ENCODE measurements at places on chromosomes 2 and 18.

DNA sequence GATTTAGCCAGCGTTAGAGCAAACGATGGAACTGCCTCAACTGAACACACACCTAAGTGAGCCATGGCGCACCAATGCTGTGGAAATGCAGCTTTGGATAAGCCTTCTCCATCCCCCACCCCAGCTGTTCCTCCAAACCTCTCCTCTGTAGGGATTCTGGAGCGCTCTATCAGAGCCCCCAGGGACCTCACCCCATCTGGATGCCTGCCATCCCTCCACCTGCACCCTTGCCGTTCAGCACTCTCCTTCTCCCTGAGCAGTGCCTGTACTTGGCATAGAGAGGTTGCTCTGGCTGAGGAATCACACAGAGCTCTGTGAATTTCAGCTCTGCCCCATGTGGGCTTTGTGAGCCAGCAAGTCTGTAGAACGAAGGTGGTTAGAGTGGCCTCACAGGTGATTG, 42.8 kb upstream of the INHBB start:
- DNase-seq: no peak

DNA sequence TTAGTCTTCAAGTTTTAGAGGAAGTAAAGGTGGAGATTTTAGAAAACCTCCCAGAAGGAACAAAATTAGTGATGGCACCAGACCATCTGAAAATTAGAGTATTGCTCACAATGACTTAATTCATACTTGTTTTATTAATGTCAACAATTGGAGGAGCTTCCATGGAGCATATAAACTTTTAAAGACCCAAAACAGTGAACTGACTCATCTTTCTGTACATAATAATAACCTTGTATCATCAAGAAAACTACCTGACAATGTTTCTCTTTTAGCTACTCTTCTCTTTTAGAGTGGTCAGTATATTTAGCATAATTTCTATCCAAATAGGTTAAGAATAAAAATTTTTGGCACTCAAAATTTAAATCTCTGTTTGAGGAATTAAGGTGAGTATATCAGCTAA, 7.2 kb upstream of the ITGAV start:
- no peak for DNase-seq

- DNase-seq: no peak
Measured at GRCh38 chr2:38959938-38960608, 70.4 kb downstream of the ARHGEF33 start.

GRCh38 chr18:29979881-29980280, 1062.7 kb downstream of the DSC3 start:
- DNase-seq: no peak

- DNase-seq: no peak
Measured at GRCh38 chr2:98637401-98638147, 29.2 kb downstream of the UNC50 start.

- no peak for DNase-seq
Measured at GRCh38 chr2:65120990-65121693, 8.8 kb downstream of the RAB1A start.

DNA sequence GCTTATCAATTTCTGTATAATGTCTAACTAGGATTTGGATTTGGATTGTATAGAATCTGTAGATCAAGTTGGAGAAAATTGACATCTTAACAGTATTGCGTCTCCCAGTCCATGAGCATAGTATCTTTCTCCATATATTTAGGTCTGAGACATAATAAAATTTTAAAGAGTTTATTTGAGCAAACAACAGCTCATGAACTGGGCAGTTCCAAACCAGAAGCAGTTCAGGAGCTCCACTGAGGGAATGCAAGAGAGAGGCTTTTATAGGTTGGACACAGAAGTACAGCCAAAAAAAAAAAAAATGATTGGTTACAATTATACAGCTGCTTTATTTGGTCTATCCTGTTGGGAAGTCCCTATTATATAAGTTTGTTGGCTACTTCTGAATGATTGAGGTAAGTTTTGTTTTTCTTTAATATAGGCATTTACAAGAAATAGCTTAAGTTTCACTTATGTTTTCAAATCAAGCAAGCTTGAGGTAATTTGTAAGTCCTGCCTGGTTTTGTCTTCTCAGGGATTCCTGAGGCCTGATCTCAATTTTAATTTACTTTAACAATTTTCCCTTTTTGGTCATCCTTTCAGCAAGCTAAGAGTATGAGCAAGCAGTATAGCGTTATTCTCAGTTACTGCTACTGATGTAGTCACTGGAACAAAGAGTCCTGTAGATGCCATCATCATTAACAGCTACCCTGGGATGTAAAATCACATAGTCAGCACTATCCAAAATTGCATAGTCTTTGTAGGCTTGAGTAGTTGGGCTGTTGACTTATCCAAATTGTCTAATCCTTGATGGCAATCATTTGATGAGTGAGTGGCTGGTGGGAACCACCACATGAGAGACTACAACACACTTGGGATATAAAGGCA, 27.5 kb upstream of the RUFY4 start:
- no peak for DNase-seq
